ENCODE measurements at places on chromosomes 7 and 10.

DNA sequence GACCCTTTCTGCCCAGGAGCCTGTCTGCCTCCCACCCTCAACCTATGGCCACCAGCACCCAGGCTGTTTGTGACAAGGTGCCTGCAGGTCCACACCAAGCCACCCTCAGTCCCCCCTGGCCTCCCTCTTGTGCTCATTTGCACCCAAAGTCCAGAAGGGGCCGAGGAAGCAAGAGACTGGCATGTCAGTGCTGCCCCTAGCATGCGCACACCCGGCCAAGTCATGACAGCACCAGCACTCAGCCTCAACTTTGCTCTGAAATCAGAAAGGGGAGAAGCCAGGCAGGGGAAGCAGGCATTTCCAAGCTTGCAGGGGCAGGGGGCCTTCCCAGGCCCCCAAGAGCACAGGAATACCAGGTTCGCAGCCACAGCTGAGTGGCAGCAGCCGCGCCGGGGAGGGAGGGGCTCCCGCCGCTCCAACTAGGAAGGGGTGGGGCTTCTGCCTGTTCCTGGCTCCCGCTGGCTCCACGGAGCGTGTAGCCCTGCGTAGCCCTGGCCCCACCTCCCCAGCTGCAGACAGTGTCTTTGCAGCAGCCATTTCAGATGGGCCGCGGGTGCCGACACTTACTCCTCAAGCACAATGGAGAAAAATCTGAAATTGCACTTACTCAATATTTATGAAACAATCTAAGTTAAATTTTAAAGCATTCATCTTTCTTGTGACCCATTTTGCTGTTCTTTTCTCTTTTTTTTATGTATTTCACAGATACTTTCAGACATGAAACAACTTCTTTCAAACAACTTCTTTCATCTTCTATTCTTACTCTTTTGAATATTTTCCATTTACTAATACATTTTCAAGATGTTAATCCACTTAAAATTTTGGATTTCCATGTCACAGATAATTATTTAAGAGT is 54.9 kb upstream of the ABCB5 start:
- no peak for DNase-seq

DNA sequence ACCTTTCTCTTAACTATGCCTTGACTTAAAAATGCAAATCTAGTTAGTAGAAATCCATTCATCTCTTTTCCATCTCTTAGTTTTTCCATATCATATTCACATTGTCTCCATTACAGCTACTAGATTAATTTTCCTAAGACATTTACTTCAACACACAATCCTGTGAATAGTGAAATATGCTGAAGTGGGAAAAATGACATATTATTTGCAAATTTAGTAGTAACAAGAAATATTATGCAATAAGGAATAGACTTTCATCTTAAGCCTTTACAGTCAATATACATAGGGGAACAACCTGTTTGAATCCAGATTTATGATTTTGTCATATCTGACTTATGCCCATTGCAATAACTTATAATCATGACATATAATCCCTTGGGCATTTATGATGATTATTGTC is 277.0 kb upstream of the IMMP2L start:
- no peak for DNase-seq

- no peak for DNase-seq
Observed at GRCh38 chr10:82319074-82319473, 444.1 kb downstream of the NRG3 start.

DNA sequence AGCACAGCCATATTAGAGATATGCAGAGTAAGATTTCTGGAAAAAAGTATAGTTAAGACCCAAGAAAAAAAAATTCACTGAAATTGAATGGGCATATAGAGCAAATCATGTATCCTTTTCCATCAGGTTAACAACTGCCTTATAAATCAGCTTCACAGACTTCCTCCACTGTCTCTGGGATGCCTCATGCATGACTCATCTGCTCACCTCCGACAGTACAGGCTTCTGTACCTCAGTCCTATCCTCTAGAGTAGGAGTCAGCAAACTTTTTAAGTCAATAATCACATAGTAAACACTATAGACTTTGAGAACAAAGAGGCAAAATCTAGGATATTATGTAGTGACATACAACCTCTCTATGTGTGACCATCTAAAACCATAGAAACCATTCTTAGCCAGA is 211.6 kb upstream of the SP8 start:
- no peak for DNase-seq

DNA sequence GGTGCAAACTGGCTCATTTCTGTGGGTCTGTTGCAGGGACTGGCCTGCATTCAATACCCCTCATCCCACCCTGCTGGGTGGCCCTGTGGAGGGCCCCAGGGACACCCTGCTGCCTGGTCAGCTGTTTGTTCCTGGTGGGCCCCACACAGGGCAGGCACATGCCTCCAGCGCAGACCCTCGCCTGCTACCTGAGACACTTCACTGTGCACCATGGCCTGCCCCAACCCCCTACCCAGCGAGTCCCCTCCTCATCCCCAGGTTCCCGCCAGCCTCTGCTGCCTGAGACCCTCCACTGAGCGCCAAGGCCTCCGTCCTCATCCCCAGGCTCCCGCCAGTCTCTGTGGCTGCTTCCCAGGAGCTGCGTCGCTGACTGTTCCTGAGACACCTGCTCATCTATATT is 16.8 kb downstream of the GPR146 start:
- no peak for DNase-seq

DNA sequence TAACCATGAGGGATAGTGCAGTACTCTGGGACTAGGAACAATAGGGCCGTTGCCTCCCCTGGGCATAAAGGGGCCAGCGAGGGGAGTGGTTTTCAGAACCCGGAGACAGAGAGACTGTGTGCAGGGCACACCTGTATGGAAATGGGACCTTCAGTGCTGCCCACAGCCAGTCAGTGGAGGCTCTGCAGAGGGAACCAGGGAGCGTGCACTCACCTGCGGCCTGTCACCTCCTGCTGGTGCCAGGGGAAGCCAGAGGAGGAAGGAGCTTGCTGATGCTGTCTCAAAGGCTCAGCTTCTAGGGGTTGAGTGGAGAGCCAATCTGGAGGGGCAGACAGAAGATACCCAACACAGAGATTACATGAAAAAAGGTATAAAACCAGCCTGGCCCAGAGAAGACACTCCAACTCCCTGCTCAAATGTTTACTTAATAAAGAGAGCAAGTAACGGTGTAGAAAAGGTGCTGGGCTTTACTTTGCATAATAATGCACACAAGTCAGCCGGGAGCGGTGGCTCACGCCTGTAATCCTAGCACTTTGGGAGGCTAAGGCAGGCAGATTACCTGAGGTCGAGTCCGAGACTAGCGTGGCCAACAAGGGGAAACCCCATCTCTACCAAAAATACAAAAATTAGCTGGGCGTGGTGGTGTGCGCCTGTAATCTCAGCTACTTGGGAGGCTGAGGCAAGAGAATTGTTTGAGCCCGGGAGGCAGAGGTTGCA is 35.5 kb upstream of the WAPL start:
- DNase-seq, result no peak
